ENCODE measurements at places on chromosomes 11 and 22.

DNA sequence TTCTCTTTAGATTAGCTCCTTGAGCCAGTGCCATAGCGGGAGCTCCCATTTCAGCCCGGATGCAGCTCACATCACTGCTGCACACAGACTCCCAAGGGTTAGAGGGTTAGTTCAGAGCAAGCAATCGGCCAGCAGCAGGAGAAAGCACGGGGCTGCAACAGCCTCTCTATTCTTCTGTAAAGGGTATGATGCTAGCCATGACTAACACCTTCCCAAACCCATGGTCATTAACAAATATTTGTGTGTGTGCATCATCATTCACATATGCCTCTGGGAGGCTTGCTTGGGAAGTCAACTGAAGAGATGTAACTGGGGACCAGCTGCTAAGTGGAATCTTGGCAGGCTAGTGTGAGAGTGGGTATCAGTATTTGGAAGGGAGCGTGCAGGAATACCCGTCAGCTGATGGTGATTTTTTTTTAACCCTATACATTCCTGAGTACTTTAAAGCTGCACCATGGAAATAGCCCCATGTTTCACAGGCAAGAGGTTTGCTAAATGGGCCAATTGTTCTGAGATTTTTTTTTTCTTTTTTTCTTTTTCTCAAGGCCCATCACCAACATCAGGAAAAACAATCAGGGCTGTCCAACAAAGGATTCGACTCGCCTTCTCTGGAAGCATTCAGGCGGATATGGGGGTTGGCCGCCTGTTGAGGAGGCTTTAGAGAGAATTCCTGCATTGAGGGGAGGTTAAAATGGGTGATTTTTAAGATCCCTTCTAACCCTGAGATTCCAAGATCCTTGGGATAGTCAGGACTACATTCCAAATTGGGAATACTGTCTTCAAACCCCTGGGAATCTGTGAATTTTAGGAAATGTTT lies 33.2 kb upstream of the CCDC89 start:
- no peak for DNase-seq

- DNase-seq: no peak
Observed at GRCh38 chr22:27755521-27756211, 45.9 kb downstream of the MN1 start.

DNA sequence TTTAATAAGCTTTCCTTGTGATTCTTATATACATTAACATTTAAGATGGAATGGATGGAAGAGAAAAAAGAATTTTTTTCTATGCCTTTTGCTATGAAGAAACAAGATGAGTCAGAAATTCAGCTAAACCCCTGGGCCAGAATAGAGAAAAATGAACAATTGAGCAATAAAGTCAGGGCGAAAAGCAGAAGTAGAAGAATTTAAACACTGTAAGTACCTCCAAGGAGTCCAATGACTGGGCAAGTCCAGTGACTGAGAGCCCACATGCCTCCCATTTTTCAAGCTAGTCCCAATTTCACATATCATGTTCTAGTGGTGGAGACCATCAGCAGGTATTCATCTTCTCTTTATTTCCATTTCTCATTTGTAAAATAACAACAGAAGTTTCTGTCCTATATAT lies 18.6 kb upstream of the APLP2 start:
- DNase-seq: no peak

GRCh38 chr22:37241351-37242142 lies 2.5 kb downstream of the RAC2 start:
- no peak for DNase-seq

DNA sequence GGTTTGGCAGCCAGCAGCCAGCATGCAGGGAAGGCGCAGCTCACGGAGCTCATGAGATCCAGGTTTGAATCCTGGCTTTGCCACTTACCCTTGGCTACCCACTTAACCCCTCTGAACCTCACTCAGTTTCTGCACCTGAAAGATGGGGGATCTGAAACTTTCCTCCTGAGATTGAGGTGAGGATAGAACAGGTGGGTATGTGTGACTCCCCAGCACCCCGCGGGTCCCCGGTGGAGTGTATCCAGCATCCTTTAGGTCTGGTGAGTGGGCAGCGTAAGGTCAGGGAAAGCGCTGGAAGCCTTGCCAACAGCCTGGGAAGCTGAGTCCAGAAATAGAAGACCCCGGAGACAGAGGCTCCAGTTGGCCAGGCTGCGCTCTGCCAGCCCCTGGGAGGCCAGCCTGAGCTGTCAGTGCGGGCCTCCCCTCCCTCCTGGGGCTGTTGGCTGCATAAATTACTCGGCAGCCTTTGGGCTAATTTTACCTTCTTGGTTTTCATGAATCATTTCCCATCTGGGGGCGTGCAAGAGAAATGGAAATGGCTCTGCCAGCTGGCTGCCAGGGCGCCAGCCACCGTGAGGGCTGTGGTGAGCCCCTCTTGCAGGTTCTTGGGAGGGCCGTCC lies 17.6 kb downstream of the PRDM11 start:
- DNase-seq: no peak

GRCh38 chr11:64224891-64225607 lies 937 bp downstream of the TRPT1 start:
- DNase-seq: no peak

DNA sequence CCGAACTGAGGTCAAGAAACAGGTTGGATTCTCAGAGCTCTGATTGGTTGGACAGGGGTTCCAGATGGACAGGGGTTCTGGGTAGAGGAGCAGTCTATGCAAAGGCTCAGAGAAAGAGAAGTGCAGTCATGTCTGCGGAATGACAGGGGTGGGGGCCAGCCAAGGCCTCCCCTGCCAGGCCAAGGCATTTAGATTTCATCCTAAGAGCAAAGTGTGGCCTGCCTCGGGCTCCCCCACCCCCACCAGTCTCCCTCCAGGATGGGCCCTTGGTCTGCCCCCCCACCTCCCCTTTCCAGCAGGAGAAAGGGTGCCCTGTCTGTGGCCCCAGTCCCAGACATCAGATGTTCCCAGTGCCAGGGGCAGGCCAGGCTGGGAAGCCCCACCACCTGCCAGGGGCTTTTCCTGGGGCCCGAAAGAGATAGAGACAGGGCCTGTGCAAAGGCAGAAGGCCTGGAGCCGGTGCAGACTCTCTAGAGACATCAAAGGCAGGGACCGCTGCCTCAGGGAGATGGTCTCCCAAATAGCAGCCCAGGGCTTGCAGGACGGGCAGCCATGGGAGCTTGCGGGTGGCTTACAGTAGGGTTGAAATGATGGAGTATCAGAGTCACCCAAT lies 9.4 kb downstream of the SUSD2 start:
- no peak for DNase-seq

- no peak for DNase-seq
Observed at GRCh38 chr11:120215634-120216033, 4.8 kb downstream of the OAF start.

DNA sequence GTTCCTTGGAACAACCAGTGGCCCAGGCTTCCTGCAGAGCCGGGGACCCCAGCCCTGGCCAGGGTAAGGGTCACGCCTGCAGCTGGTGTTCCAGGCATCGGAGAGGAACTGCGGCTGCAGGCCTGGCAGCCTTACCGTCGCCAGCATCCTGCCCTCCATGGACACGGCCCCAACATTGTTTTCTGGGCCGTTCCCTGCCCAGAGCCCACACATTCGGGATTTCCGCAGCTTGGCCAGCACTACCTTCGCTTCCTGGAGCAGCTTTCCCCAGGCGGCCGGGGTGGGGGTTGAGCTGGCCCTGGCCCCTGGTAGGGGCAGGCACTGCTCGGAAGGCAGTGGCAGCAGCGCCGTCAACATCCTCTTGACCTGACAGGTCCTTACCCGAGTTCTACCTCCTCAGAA lies 17.7 kb downstream of the TXN2 start:
- DNase-seq: no peak

DNA sequence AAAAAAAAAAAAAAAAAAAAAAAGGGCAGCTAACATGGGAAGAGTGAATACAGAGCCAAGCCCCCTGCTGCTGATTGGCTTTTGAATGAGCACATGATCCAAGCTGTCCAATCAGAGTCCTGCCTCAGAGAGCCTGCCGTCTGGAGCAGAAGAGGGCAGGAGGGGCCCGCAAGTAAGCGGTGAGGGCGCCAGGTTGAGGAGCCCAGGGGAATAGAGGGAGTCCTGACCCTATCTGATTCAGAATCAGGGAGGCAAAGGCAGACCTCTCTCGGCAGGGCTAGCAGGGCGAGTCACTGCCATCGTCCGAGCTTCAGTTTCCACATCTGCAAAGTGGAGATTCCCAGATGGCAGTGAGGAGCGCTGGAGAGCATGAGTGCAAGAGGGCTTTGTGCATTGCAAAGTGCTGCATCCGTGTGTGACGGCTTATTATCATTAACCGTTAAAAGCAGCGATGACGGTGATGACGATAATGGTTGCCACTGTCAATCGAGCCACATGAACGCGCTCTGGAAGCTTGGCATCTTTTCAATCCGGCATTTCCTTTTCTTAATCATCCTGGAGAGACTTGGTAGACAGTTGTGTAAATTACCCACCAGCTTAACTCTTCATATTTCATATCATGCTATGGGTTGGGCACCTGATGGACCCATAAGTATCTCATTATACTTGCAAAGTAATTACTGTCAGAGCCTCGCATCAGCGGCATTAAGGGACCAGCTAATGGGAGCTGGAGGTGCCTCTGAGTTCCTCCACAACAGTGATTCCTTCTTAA lies 68.6 kb upstream of the ATXN10 start:
- peak; percentile 71 for DNase-seq

- peak; percentile 89 for DNase-seq
Observed at GRCh38 chr11:118907051-118908042, 18.4 kb downstream of the BCL9L start.

- DNase-seq: peak; percentile 65
Observed at GRCh38 chr11:78798663-78799062, 224.0 kb upstream of the NARS2 start.

DNA sequence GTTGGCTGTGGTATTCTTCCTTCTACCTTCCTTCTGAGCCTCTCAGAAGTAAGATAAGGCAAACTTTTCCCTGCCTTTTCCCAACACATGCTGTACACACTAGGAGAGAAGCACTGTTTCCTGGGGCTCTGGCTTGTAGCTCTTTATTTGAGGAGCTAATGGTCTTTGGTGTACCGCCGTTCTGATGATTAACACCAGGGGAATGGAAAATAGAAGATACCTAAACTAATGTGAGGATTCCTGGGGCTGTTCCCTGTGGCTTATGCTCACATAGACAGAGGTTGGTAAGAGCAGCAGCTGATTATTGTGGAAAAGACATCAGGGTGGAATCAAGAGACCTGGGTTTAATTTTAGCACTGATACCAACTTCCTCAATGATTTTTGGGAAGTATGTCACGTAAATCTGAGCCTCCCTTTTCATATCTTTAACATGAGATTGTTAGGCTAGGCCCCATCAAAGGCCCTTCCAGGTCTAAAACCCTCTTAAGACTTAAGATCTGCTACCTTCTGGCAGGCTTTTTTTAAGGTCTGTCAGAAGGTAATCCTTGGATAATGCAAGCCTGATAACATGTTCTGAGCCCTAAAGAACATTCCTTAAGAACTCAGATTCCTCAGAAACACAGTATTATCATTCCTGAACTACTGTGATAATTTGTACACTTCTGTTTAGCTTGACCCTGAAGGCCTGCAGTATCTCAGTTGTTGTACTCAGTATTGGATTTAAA lies 24.8 kb upstream of the RCE1 start:
- DNase-seq: no peak

DNA sequence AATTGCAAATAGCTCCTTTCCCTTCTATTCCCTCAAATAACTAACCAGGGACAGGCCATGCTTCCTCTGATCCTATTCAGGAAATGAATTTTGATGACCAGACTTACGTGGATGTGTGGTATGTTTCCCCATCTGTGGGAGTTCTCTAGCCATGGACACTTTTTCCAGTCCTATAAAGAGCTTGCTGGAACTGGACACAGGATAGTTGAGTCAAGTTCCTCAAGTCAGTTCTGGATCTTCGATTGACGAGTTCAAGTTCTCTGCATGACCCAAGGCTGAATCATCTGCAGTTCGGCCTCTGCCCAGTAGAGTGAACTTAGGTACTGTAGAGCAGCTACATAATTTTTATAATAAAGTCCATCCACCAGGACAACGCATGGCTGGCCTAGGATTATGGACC lies 52.7 kb upstream of the CCND1 start:
- no peak for DNase-seq

- no peak for DNase-seq
Observed at GRCh38 chr11:34850334-34850733, 65.8 kb downstream of the APIP start.

DNA sequence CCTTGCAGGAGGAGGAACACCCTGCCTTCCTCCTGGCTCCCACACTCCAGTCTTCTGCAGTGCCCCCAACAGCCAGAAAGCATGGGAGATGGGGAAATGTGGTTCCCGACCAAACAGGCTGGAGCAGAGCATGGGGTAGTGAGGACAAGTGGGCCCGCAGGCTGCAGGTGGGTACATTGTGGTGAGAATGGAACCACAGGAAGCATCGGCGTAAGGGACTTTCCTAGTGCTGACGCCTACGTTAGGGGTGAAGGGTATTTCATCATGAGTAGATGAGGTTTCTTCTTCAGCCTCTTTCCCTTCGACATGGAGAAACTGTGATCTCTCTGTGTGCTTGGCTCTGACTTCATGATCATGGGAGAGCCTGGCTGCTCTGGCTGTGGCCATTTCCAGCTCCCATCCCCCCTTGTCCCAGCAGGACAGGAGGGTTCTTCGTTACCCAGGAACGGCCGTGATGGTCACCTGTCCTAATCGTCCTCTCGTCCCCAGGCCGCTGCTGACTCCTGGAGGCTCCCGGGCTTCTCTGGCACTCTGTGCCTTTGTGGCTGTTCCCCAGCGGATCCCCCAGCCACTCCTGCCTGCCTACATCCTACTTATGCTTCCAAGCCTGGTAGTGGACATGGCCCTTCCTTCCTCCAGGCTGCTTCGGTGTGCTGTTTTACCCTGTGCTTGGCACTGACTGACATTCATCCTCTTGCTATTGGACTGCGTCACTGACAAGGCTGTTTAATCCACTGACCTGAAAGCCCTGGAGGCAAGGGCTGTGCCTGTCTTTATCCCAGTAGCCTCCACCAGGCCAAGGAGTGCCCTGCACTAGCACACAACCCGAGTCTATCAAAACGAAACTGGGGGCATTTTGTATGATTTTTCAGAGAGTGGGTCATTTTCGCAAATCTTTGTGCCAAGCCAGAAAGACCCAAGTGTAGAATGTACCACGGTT lies 65.2 kb upstream of the CECR2 start:
- peak; percentile 52 for DNase-seq

GRCh38 chr22:21970800-21971617 lies 11.6 kb downstream of the TOP3B start:
- no peak for DNase-seq

GRCh38 chr11:36214976-36215692 lies 74.1 kb downstream of the COMMD9 start:
- DNase-seq: no peak

DNA sequence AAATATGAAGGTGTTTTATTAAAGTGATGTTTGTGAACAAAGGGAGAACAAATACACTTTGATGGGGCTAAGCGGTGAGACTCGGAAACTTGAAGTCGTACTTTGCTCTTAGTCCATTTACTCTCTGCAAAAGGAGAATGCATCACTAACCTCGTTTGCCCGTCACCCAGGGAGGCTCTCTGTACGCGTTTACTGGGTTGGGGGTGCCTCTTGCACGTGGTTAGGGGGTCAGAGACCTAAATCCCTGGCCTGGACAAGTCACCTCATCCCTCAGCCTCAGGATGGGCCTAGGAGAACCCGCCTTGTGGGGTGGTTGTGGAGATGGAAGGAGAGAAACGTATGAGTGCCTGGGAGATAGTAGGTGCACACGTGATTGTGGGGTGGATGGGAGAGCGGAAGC lies 803 bp upstream of the IFT27 start:
- no peak for DNase-seq
